ENCODE measurements at places on chromosomes 4 and X. TPM values are rescaled to one million over a fixed set of nuclear protein-coding genes. Genes with fewer than 3 reads are reported as not detected.

Gene SSX3
- 0.32 TPM for polyA plus RNA-seq

Gene GNPDA2
- polyA plus RNA-seq = 103 TPM

Gene TAF7L
- polyA plus RNA-seq = 0.18 TPM

Gene FGB
- not detected for polyA plus RNA-seq

Gene CT47B1
- not detected for polyA plus RNA-seq

Gene KIAA1210
- not detected for polyA plus RNA-seq

Gene ZNF732
- polyA plus RNA-seq = not detected

Gene PCSK1N
- polyA plus RNA-seq = 25.7 TPM

Gene CPE
- 852 TPM for polyA plus RNA-seq

Gene PNCK
- polyA plus RNA-seq = 1.4 TPM

Gene ZNF827
- polyA plus RNA-seq = 6.8 TPM

Measured in Purkinje cell (primary cell).